HT-29 (cell line): ENCODE measurements at places on chromosomes 16 and 17. TPM values are rescaled to one million over a fixed set of nuclear protein-coding genes. Genes with fewer than 3 reads are reported as not detected.

DNA sequence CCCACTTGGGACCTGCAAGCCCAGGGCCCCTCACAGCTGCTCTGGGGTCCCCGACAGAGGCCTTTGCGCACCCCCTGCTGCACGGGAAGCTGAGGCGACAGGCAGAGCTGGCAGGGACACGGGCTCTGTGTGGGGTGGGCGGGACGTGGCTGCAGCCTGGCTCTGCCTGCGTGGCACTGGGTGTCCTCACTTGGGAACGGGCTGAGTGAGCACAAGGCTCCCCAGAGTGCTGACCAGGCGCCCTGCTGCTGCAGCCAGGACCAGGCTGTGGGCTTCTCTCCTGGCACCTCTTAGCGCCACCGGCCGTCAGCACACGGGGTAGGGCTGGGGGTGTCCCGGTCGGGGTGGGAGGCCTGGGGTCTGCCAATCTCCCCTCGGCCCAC, 6.6 kb downstream of the C1QTNF8 start:
- no peak for DNase-seq

DNA sequence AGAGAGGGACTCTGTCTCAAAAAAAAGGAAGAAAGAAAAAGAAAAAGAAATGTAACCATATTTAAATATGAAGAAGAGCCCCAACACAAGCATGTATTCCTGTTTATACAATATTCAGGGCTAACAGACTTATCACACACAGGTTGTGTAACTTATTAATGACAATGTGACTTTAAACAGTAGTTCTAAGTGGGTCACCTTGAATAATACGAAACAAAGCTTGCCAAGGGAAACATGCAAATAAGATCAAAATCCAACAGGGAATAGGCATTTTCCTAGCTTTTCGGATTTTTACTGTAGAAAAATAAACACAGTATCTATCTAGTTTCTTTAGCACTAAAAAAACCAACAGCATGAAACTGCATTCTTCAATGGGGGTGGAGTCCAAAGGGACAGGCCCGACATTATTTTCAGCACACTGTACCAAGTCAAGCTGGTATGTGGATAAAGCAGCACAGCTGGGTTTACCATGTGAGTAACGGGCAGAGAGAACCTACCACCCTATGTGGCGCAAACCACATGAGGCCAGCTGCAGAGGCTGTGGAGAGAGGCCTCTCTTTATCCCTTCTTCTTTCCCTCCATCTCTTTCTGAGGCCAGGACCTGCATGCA, 45.3 kb downstream of the TOM1L2 start:
- DNase-seq: no peak

GRCh38 chr16:4979736-4980660, 21.9 kb downstream of the SEC14L5 start:
- no peak for DNase-seq

GRCh38 chr16:27945233-27945973, 118.1 kb downstream of the GSG1L start:
- no peak for DNase-seq

DNA sequence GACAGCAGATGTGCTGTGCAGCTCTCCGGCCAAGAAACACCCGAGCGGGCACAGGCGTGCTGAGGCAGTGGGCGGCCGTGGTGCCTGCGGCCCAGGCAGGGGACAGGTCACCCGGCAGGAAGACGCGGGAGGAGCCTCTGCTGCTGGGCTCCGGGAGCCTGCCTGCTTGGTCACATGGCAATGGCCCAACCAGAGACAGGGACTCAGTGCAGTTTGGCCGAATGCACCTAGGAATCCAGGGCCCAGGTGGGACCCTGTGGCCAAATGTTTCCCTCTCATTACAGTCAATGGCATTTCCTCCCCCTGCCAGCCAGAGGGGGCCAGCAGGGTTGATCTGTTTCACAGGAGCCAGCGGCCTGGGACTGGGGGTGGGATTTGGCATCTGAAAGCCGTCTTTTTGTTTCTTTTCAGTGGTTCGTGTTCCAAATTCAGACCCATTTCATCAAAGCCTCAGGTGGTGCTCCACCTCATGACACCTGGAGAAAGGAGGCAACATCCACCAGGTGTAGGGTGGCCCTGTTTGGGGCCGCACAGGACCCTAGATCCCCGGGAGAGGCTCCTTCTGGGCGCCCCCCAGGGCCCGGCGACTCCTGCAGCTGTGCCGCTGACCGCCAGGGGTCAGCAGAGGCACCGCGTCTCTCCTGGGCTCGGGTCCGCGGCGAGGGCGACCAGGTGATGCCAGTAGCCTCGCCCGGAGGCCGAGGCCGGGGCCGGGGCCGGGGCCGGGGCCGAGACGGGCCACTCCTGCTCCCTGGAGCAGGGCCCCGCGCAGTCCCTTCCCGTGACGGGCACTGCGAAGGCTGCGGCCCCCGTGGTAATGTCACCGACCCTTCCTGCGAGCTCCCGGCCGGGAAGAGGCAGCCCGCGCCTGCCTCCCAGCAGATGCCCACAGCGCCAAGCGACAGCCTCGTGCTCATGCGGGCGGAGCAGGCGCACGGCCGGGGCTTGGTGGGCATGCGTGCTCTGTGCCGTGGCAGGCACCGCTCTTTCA, 118.5 kb downstream of the C16orf78 start:
- DNase-seq: peak; percentile 5

DNA sequence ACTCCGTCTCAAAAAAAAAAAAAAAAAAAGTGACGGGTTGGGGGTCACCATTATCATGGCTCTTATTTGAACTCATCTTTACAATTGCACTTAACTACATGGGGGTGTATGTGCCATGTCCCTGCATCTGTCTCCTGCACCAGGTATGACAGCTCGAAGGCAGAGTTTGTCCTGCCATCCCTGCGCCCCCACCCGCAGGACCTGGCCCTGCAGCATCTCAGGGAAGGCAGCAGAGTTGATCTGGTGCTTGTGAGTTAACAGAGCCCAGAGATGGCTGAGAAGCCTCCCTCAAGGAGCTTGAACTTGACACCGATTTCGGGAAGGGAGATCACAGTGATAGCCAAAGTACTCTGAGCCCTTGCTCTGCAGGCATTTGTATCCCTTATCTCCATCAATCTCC, 44.8 kb downstream of the C16orf82 start:
- no peak for DNase-seq

DNA sequence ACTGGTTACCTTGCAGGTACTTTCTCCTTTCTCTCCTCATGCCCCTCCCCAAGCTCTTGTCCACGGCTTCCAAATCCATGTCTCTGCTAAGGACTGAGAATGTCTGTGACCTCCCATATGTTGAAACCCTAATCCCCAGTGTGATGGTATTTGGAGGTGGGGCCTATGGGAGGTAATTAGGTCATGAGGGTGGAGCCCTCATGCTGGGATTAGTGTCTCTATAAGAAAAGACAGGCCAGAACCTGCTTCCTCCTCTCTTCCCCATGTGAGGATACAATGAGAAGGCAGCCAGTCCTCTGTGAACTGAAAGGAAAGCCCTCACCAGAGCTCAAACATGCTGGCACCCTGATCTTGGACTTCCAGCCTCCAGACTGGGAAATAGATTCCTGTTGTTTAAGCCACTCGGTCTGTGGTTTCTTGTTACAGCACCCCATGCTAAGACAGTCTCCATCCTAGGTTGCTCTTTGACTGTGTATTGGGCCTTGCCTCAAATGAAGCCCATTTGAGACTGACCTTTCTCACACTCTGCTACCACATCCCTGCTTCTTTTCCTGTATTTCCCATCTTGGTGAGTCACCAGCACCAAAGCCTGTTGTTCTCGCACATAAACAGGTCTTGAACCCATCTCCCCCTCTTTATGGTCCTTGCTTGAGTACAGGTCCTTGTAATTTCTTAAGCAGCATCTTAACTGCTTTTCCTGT, 135.0 kb downstream of the CDK5R1 start:
- DNase-seq: peak; percentile 15

- DNase-seq: no peak
Observed at GRCh38 chr16:28267356-28267755, 25.0 kb upstream of the SBK1 start.

DNA sequence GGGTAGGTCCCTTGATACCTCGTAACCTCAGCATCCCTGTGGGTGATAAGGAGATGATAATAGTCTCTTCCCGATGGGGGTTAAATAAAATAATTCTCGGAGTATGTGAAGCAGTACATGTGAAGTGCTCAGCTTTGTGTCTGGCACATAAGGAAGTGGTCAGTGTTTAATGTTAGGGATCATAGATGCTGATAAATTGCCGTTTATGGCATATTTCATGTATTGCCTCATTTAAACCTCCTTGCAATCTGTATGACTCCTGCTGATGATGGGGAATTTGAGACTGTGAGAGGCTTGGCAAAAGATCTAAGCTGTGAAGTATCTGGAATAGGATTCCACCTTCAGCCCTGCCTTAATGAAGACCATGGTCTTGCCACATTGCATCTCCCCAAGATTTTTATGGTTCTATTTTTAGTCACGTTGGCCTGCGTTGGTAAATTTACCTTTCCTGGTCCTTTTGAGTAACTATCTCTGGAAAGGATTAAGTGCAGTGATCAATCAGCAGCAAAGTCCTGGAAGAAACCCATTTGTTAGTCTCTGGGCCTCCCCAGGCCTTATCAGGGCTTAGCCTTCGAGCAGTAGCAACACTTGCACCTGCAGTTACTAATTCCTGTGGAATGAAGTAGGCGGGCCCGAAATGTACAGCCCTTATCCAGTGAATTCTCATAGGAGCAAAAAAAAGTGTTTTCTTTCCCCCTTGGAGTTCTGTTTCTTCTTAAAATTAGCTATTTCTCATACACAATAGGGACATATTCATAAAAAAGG, 144.9 kb downstream of the WWOX start:
- DNase-seq: peak; percentile 32

DNA sequence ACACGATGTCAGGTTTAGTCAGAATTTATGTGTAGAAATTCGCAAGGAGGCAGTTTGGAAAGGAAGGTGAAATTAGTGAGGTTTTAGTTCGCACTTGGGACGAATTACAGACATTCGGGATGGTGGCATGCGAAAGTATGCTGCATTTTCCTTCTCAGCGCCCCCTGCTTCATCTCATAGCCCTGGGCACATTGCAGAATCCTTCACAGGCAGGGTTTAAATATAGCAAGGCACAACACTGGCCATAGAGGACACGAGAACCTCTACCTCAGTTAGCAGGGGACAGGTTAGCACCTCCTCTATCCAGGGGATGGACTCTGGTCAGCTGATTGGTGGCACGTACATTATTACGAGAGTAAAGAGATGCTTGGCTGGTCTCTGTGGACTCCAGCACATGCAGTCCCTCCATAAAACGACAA, 47.5 kb downstream of the MAP2K6 start:
- DNase-seq: no peak

DNA sequence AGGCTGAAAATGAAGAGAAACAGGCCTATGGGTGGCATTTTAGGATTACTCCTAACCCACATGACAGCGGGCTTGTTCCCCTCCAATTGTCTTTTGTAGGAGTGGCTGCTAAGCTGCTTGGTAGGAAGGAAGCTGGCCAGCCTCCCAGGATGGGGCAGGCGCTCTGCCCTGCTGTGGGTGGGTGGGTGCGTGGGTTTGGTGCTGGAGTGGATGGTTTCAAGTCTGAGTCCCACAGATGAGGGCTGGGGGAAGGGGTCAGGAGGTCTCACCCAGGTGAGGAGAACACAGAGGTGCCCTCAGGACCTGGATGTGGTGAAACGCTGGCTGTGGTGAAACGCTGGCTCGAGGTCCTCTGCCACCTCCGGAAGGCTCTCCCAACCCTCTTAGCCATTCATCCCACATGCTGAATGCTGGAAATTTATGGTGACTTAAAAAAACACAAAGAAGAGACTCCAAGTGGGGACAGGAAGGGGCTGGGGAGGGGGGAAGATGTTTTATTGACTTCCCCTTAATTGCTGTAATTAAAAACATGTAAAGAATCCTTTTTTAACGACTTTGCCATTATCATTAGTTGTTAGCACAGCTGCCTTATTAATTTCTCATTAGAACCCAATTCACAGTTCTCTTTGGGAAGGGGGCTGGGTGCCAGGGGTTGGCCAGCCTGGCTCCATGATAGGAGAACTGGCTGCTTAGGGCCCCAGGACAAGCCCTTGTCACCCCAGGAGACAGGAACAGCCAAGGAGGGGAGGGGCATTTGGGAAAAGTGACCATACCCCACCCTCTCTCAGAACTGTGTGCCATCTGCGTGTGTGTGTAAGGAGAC, 153.5 kb upstream of the CDC42EP4 start:
- DNase-seq: no peak

GRCh38 chr17:35192708-35193107, 1.5 kb downstream of the SLC35G3 start:
- DNase-seq: no peak

GRCh38 chr17:49258394-49258793, 27.8 kb upstream of the PHOSPHO1 start:
- DNase-seq: no peak

GRCh38 chr17:19285213-19285900, 48.2 kb downstream of the EPN2 start:
- DNase-seq: no peak

GRCh38 chr16:81817789-81818567, 38.9 kb downstream of the PLCG2 start:
- no peak for DNase-seq

DNA sequence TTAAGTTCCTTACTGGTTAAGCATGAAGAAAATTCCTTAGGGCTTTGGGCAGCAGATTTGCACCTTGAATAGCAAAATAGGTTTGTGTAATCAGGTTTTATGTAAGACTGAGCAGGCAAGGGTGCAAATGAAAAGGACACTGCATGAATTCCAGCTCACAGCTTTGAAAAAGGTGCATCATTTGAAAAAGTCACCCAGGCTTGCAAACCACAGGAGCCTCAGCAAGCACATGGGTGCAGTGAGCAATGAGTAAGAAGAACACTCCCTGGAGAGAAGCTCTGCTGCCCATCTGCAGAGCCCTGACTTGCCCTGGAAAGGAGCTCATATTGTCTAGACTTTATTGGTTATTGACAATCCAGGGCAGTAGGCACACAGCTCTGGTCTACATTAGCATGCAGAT, 165.6 kb upstream of the KCNJ16 start:
- DNase-seq: no peak

- DNase-seq: no peak
Observed at GRCh38 chr17:77107506-77108433, 33.0 kb upstream of the SEC14L1 start.

- DNase-seq: no peak
Observed at GRCh38 chr17:49760296-49760695, 3.6 kb downstream of the FAM117A start.

GRCh38 chr16:58036943-58037342, 11.4 kb downstream of the MMP15 start:
- no peak for DNase-seq

GRCh38 chr17:33241390-33241789, 51.7 kb downstream of the ASIC2 start:
- DNase-seq: no peak

- DNase-seq: peak; percentile 46
Observed at GRCh38 chr16:4612977-4613635, 1.6 kb downstream of the UBALD1 start.

- no peak for DNase-seq
Observed at GRCh38 chr16:86091976-86092375, 193.0 kb downstream of the IRF8 start.

Gene RGS9
- 0.13 TPM in 1 of 2 replicates, not detected in the other for total RNA-seq

Gene KRTAP2-3
- not detected in 2 replicates for total RNA-seq

Gene KLHL10
- total RNA-seq: not detected in 2 replicates

Gene WSCD1
- total RNA-seq: not detected in 2 replicates

Gene MT1G
- 0.50 and 1.5 TPM in 2 replicates for total RNA-seq

Gene UTS2R
- total RNA-seq: not detected in 2 replicates

Gene TMEM106A
- total RNA-seq: 1.9 and 2.2 TPM in 2 replicates

Gene ZNF286A
- total RNA-seq: 4.6 and 14.1 TPM in 2 replicates

Gene G6PC1
- not detected in 2 replicates for total RNA-seq

Gene THAP11
- 66.3 and 80.9 TPM in 2 replicates for total RNA-seq

Gene MSLN
- total RNA-seq: 3.9 and 8.3 TPM in 2 replicates

Gene SLC12A3
- total RNA-seq: not detected in 2 replicates

Gene DPEP1
- total RNA-seq: 81.5 and 82.2 TPM in 2 replicates
